Activated CD8-positive, alpha-beta memory T cell treated with anti-CD3 and anti-CD28 coated beads, Interleukin-2, amount 50 U/mL, for 4 hours (primary cell): ENCODE measurements at places on chromosomes 12 and 14.

GRCh38 chr12:32535288-32535999 lies 136.1 kb downstream of the FGD4 start:
- DNase-seq = no peak

DNA sequence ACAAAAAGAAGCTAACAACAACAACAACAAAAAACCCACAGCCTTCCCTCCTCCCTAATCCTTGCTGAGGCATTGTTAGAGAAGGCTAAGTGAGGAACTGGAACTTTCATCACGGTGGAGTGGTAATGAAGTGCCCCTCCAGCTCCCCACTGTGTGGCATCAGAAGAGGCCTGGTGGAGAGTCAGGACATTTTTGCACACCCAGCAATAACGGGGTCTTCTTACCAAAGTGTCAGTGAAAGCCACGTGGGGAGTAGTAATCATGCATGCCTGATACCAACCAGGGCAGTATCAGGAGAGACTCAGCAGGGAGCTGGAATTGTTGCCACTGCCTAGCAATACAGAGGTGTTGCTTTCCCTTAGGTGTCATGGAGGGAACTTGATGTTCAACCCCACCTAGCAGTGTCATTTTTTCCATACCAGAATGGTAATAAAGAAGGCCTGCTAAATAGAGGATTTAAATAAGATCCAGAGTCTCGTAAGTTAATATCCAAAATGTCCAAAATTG lies 299.7 kb upstream of the RGS6 start:
- no peak for DNase-seq

- DNase-seq = no peak
Measured at GRCh38 chr12:129788506-129789084, 115.2 kb downstream of the TMEM132D start.

DNA sequence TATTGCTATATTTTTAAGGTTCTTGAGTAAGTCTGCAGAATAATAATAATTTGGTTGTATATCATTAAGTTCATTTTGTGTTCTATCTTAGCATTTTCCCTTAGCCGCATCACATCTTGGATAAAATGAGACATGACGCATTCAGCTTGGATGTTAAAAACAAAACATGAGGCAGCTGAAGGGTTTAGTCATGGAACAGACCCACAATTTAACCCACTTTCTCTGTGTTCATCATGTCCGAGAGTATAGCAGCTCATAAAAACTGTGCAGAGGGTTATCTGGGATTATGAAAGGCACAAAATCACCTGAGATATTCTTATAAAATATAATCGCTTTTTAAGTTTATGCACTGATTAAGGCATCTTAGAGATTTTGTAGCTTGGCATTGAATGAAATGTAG lies 219.3 kb downstream of the TRHDE start:
- no peak for DNase-seq

- no peak for DNase-seq
Measured at GRCh38 chr14:48575772-48576171, 900.4 kb upstream of the MDGA2 start.

- DNase-seq = no peak
Measured at GRCh38 chr14:99075061-99075460, 196.9 kb downstream of the BCL11B start.

DNA sequence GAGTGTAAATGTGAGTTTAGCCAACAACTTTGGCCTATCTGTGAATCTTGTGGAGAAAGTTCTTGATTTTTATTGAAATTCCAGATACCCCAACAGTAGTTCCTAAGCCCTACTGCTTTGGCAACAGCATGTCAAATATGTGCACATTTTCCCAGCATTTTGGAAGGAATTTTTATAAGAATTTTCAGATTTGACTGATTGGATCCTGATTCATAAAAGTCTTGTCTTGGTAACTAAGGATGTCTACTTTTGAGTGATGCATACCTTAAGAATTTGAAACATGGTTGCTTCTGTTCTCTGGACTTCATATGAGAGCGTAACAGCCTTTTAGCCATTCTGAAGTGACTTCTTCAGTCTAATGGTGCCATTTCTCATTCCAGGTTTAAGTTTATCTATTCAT lies 106.7 kb downstream of the ANO4 start:
- DNase-seq = no peak

- DNase-seq = no peak
Measured at GRCh38 chr12:93521225-93522080, 51.0 kb upstream of the SOCS2 start.

- no peak for DNase-seq
Measured at GRCh38 chr12:55797550-55797949, 20.0 kb downstream of the SARNP start.

DNA sequence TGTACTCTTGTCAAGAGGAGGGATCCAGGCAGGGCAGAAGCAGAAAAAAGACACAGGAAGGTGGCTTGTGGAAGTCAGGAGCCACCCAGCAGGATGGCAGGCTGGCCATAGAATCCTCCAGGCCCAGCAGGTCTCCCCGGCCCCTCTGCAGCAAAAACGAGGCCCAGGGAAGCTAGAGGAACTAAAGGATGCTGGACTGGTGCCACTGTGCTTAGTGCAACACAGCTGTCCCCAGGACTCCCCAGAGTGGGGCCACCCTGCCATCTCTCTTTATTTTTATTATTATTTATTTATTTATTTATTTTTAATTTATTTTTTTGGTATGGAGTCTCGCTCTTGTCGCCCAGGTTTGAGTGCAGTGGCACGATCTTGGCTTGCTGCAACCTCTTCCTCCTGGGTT lies 54.1 kb downstream of the PITPNM2 start:
- no peak for DNase-seq

GRCh38 chr14:91143862-91144261 lies 30.0 kb downstream of the DGLUCY start:
- no peak for DNase-seq

DNA sequence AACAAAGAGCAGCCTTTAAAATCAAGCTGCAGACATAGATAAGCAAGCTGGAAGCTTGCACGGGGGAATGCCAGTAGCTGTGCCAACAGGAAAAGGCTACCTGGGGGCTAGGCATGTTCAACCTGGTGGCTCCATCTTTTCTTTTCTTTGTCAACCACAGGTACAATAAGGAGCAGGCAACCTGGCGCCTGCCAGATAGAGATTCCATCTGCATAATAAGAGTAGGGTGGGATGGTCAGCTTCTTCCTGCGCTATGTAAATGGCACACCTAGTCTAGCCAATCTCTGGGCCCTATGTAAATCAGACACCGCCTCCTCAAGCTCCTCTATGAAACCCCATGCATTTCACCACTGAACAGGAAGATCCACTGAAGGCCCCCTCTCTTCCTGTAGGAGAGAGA lies 87.4 kb upstream of the PKP2 start:
- no peak for DNase-seq

- DNase-seq = no peak
Measured at GRCh38 chr14:50647753-50648152, 20.4 kb downstream of the SAV1 start.

DNA sequence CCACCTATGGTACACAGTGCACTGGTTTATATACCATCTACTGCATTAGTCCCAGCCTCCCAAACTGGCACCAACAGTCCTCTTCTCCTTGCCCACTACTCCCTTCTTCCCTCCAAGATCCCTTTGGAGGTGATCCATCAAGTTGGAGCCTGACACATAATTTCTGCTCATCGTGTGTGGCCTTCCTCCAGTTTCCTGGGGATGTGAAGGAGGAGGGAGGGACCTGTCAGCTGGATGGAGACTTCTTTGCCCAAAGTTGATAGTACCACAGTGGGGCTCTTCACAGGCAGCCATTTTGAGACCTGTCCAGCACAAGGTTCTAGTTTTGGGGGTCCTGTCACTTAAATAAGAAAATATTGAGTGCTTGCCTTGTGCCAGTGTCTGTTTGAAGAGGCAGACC lies 17.1 kb upstream of the CTDSP2 start:
- no peak for DNase-seq

DNA sequence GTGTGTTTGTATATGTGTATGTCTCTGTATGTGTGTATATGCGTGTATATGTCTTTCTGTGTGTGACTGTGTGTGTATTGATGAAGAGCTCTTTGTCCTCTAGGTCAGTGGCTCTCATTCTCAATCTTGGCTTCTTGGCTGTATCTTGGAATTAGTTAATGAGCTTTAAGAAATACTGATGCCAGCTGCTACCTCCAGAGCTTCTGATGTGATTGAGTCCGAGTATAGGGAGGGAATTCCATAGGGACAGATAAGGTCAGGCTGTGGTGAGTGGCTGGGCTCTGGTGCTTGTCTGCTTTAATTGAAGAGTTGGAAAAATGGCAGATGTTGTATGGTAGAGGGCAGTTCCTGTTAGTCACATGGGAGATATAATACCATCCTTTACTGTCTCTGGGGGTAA lies 140.1 kb downstream of the C12orf75 start:
- DNase-seq = no peak

- no peak for DNase-seq
Measured at GRCh38 chr14:89377544-89377943, 39.5 kb downstream of the FOXN3 start.

GRCh38 chr14:95026851-95027463 lies 130.4 kb downstream of the DICER1 start:
- DNase-seq = no peak

- no peak for DNase-seq
Measured at GRCh38 chr14:34806257-34806656, 68.9 kb downstream of the BAZ1A start.

DNA sequence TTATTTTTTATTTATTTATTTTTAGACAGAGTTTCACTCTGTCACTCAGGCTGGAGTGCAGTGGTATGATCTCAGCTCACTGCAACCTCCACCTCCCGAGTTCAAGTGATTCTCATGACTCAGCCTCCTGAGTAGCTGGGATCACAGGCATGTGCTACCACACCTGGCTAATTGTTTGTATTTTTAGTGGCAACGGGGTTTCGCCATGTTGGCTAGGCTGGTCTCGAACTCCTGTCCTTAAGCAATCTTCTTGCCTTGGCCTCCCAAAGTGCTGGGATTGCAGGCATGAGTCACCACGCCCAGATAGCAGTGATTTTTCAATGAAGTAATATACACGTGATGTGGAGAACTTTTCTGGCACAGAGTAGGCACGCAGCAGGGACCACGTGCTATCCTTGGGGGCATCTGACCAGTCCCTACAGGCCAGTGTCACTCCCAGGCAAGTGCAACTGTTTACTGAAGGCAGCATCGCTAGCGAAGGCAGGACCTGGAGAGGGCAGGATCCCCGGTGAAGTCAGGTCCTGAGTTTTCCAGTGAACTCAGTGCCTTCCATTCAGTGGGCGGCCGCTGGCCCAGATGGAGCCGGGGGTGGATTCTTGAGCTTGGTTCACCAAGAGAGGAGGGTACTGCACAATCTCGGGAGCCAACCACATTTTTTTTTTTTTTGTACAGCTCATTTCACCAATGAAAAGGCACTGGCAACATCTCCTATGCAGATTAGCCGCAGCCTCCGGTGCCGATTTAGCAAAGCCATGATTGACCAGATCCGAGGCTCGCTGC lies 11.1 kb upstream of the CLMN start:
- DNase-seq = no peak

DNA sequence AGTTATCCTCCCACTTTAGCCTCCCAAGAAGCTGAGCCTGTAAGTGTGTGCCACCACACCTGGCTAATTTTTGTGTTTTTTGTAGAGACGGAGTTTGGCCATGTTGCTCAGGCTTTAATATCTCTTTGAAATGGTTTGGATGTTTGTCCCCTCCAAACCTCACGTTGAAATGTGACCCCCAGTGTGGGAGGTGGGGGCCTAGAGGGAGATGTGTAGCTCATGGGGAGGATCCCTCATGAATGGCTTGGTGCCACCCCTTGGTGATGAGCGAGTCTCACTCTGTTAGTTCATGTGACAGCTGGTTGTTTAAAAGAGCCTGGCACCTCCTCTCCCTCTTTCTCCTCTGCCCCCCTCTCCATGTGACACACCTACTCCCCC lies 23.6 kb upstream of the TTC7B start:
- no peak for DNase-seq

- DNase-seq = no peak
Measured at GRCh38 chr14:64717870-64718269, 13.6 kb downstream of the PLEKHG3 start.

DNA sequence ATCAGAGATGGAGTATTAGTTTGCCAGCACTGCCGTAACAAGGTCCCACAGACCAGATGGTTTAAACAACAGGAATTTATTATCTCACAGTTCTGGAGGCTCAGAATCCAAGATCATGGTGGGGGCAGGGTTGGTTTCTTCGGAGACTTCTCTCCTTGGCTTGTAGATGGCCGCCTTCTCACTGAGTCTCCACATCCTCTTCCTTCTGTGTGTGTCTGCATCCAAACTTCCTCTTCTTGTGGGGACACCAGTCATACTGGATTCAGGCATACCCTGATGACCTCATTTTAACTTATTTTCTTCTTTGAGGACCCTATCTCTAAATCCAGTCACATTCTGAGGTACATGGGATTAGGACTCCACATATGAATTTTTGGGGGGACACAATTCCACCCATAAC lies 455.5 kb downstream of the RGS6 start:
- no peak for DNase-seq

GRCh38 chr14:86521031-86521730 lies 991.2 kb downstream of the FLRT2 start:
- no peak for DNase-seq

GRCh38 chr12:111412830-111413441 lies 7.2 kb downstream of the SH2B3 start:
- no peak for DNase-seq

GRCh38 chr12:95577820-95578219 lies 26.5 kb upstream of the USP44 start:
- DNase-seq = no peak

DNA sequence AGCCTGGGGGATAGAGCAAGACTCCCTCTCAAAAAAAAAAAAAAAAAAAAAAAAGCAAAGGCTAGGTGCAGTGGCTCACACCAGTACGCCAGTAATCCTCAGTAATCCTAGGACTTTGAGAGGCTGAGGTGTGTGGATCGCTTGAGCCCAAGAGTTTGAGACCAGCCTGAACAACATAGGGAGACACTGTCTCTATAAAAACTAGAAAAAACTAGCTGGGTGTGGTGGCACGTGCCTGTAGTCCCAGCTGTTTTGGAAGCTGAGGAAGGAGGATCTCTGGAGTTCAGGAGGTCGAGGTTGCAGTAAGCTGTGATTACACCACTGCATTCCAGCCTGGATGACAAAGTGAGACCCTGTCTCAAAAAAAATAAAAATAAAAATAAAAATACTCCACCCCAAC lies 8.9 kb upstream of the RBM25 start:
- no peak for DNase-seq

- no peak for DNase-seq
Measured at GRCh38 chr14:50340045-50340444, 27.9 kb downstream of the DMAC2L start.

DNA sequence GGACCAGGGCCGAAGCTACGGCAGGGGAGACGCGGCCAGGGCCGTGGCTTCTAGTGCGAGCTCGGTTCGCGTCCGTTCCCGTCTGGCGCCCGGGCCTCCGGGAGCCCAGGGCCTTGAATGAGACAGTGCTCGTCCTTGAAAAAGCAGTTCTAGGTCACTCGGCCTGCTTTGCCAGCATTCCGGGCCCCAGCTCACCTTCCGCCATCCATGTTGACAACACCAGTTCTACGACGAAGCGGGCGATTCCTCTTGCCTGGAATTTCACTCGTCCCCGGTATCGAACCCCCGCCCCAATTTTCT lies 4.5 kb downstream of the OR10AD1 start:
- DNase-seq = peak; percentile 34

DNA sequence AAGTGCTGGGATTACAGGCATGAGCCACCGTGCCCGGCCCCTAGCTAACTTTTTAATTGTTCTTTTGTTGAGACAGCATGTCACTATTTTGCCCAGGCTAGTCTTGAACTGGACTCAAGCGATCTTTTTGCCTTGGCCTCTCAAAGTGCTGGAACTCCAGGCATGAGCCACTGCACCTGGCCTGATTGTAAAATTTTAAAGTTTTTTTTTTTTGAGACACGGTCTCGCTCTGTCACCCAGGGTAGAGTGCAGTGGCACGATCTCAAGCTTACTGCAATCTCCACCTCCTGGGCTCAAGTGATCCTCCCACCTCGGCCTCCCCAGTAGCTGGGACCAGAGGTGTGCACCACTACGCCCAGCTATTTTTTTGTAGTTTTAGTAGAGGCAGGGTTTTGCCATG lies 79.1 kb upstream of the SINHCAF start:
- no peak for DNase-seq
